ENCODE measurements at places on chromosomes 12 and 14.
A peak's percentile ranks its signal among the peaks of the same experiment; 100 is the strongest.

GRCh38 chr12:114245555-114245954 is 160.4 kb downstream of the TBX5 start:
- H3K36me3 ChIP-seq = no peaks in the 10 kb centered on the region
- H3K4me1 ChIP-seq = no peaks in the 10 kb centered on the region
- DNase-seq = no peak

DNA sequence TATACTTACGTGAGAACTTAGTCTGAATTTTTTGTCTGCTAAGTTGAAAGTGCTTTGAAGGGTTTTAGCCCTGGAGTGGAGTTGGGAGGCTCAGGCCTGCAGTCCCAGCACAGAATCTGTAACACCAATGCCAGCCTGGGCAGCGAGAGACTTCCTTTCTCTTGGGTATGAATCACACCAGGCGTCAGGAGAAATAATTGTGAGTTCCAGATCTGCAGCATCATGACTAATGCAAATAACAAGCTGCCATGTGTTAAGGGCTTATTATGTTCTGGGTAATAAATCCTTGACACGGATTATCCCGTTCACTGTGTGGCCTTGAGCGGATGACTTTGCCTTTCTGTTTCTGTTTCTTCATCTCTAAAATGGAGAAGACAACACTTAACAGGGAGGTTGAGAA is 70.6 kb downstream of the B4GALNT3 start:
- H3K36me3 ChIP-seq = no peaks in the 10 kb centered on the region
- no peak overlapping the region for H3K4me3 ChIP-seq
- no peaks in the 10 kb centered on the region for H3K4me1 ChIP-seq
- no peaks in the 10 kb centered on the region for H3K27me3 ChIP-seq
- no peak for DNase-seq

DNA sequence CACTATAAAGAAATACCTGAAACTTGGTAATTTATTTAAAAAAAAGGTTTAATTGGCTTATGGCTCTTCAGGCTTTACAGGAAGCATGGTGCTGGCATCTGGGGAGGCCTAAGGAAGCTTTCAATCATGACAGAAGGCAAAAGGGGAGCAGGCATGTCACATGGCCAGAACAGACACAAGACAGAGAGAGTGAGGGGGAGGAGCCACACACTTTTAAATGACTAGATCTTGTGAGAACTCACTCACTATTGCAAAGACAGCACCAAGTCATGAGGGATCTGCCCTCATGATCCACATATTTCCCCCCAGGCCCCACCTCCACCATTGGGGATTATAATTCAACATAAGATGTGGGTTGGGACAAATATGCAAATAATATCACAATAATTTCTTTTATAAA is 355.6 kb downstream of the DAD1 start:
- no peak overlapping the region for H3K27ac ChIP-seq
- H3K4me3 ChIP-seq = no peak overlapping the region
- H3K27me3 ChIP-seq = no peaks in the 10 kb centered on the region
- no peaks in the 10 kb centered on the region for H3K36me3 ChIP-seq

DNA sequence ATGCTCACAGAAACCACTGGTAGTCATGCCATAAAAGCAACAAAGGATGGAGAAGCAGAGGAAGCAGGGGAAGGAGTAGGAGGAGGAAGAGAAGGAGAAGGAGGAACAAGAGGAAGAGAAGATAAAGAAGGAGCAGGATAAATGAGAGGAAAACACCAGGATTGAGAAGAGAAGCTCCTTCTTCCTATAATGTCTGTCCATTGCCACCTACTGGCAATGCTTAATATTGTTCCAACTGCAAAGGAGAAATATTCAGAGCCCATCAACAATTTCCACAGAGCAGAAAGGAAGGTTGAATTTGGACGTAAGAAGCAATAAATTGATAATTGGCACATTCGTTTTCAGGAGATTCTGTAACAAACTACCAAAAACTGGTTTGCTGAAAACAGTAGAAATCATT is 898.4 kb downstream of the SLC16A7 start:
- no peak overlapping the region for H3K4me3 ChIP-seq
- H3K27me3 ChIP-seq = no peaks in the 10 kb centered on the region
- no peak overlapping the region for H3K27ac ChIP-seq

GRCh38 chr14:60658211-60658690 is 9.0 kb upstream of the SIX1 start:
- peak overlapping the region; percentile 63 for H3K4me3 ChIP-seq
- H3K36me3 ChIP-seq = no peaks in the 10 kb centered on the region
- no peak overlapping the region for H3K27ac ChIP-seq

GRCh38 chr12:54258201-54258681 is 21.7 kb downstream of the CBX5 start:
- H3K27ac ChIP-seq = 0 out of 2 replicates have a peak overlapping the region, but pooled peaks have one; percentile 6
- no peaks in the 10 kb centered on the region for H3K27me3 ChIP-seq
- no peak overlapping the region for H3K4me3 ChIP-seq
- no peak for DNase-seq
- H3K36me3 ChIP-seq = peaks cover 10% of the 10 kb centered on the region

DNA sequence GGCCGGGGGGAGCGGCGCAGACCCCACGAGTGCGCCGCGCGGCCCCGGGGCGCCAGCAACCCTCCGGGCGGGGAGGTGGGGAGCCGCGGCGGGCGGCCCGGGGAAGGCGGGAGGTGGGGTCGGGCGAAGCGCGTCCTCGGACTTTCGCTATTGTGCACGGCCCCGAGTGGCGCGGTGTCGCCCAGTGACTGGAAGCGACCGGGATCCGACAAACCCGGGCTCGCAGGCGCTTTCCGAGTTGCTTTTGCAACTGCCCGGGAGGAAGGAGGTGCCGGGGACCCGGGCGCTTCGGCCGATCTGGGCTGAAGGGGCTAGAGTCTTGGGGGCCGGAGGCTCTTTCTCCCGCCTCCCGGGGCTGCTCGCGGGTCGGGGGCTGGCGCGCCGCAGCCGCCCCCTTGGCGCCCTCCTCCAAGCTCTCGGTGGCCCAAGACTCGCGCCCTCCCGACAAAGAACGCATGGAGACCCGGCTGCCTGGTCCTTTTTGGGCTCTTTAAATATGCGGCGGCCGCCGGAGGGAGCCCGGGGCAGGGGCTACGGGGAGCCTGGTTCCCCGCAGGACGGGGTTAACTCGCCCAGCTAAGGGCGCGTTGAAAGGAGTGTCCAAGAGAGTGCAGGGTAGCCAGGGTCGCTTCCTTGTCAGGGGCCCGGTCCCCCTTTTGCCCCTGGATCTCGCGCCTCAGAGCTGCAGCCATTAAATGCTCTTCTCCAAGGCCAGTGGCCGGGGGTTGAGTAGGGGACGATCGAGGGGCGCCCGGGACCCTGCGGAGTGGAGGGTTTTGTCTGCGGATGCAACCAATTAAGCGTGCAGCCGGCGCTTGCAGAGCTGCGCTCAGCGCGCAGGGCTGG is 1.4 kb downstream of the HMGA2 start:
- no peaks in the 10 kb centered on the region for H3K27me3 ChIP-seq
- peak overlapping the region; percentile 93 for H3K4me3 ChIP-seq
- peak overlapping the region; percentile 88 for H3K27ac ChIP-seq
- DNase-seq = peak; percentile 43
- peaks cover 5% of the 10 kb centered on the region for H3K36me3 ChIP-seq

DNA sequence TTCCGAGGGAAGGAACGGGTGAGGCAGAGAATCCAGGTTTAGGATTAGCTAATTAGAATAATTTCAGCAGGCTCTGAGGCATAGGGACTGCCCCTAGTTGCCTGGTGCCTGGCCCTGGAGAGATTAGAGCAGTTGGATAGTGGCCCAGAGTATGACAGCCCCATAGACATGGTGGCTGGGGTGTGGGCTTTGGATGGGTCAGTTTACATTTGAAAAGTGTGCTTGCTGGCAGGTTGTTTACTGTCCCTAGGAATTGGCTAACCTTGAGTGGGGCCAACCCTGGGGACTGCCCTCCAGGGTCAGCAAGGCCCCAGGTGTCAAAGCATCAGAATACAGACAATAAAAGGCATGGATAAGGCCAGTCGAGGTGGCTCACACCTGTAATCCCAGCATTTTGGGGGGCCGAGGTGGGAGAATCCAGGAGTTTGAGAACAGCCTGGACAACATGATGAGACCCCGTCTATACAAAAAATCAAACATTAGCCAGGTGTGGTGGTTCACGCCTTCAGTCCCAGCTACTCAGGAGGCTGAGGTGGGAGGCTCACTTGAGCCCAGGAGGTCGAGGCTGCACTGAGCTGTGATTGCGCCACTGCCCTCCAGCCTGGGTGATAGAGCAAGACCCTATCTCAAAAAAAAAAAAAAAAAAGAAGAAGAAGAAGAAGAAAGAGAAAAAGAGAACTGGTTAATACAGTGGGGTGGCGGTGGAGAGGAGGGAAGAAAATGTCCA is 182.3 kb upstream of the PWP1 start:
- H3K27ac ChIP-seq = no peak overlapping the region
- no peaks in the 10 kb centered on the region for H3K4me1 ChIP-seq
- no peak for DNase-seq

DNA sequence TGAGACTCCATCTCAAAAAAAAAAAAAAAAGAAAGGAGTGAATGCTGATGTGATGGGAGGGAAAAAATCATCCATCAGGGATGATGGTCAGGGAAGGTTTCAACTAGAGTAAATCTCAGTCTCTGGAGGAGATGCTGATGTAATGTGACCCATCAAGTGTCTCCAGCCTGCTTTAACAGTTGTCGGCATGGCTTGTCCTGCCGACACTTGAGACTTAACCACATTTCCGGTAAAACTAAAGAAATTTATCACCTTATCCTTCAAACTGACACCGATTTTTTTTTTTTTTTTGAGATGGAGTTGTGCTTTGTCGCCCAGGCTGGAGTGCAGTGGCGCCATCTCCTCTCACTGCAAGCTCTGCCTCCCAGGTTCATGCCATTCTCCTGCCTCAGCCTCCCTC is 21.5 kb upstream of the ANAPC5 start:
- H3K4me3 ChIP-seq = no peak overlapping the region
- no peak for DNase-seq
- H3K4me1 ChIP-seq = no peaks in the 10 kb centered on the region
- no peaks in the 10 kb centered on the region for H3K27me3 ChIP-seq

GRCh38 chr12:27797301-27798025 is 17.4 kb upstream of the MANSC4 start:
- no peak overlapping the region for H3K4me3 ChIP-seq
- DNase-seq = no peak
- no peaks in the 10 kb centered on the region for H3K4me1 ChIP-seq
- H3K36me3 ChIP-seq = peaks cover 28% of the 10 kb centered on the region

GRCh38 chr12:123671876-123672275 is 963 bp downstream of the TCTN2 start:
- H3K36me3 ChIP-seq = peaks cover 5% of the 10 kb centered on the region
- H3K27me3 ChIP-seq = no peaks in the 10 kb centered on the region
- H3K4me3 ChIP-seq = peak overlapping the region; percentile 84
- no peak for DNase-seq

DNA sequence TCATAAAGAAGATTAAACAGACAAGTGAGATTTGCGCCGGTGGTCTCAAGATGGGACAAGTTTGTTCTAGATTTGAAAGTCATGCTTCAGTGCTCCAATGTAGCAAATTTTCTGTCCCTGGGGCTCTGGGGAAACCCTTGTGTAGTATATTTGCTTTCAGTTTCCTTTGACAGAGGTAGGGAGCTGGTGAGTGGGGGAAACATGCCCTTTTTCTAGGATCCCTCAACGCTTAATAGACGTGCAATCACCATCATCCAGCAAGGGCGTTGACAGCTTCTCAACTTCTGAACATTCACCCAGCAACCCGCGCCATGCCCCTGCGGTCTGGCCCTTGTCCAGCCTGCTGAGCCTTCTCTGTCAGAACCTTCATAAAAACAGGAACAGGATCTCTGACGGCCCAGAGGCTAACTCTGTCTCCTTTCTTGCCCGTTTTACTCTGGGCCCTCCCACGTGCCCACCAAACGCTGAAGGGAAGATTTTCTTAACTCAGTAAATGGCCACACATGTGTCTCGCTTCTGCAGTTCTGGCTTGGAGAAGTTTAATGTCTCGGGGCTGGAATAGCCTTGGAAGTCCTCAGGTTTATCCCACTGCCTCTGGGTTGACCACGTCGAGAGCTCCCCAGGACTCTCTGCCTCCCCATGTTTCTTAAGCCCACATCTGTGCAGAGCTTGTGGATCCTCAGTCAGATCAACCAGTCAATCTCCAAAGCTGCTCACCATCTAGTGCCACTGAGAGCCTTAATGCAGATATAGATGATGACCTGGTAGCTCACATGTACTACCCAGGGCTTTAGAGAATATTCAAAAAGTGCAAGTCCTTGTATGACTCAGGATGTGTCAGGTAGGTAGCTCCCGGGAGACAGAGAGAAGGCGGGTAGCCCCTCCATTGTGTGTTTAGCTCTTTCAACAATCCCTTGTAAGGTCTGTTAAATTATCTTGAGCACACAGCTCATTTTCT is 58.1 kb upstream of the CCND2 start:
- peaks cover 85% of the 10 kb centered on the region for H3K27me3 ChIP-seq
- no peak overlapping the region for H3K4me3 ChIP-seq
- no peaks in the 10 kb centered on the region for H3K36me3 ChIP-seq
- DNase-seq = no peak
